ENCODE measurements at places on chromosomes 5 and 9. TPM values are rescaled to one million over a fixed set of nuclear protein-coding genes. Genes with fewer than 3 reads are reported as not detected.

GRCh38 chr9:133257465-133257956 lies 17.5 kb downstream of the ABO start:
- DNase-seq = peak; percentile 68

- no peak for DNase-seq
Observed at GRCh38 chr5:63125862-63126261, 547.2 kb downstream of the LRRC70 start.

GRCh38 chr5:121608826-121609225 lies 242.9 kb upstream of the FTMT start:
- DNase-seq = no peak

DNA sequence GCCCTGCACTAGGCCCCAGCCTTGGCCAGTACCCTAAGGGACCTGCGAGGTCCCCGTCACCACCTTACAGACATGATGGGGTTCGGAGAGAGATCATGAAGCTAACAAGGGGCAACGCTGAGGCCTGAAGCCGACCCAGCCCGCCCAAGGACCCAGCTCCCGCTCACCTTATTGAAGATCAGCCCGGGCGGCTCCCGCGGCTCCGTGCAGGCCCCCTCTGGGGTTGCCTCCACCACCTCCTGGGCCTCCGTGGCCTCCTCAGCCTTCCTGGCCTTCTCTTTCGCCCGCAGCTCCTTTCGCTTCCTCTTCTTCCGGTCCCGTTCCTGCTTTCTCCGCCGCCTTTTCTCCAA lies 3.6 kb downstream of the SURF6 start:
- no peak for DNase-seq

The ADGRV1 gene
- 86.0 TPM for total RNA-seq

Data from endodermal cell (in vitro differentiated cells).